ENCODE measurements at places on chromosomes 13 and 19. TPM values are rescaled to one million over a fixed set of nuclear protein-coding genes. Genes with fewer than 3 reads are reported as not detected.

- no peak overlapping the region for H3K4me3 ChIP-seq
- no peak for DNase-seq
- H3K27me3 ChIP-seq: no peaks in the 10 kb centered on the region
- H3K36me3 ChIP-seq: no peaks in the 10 kb centered on the region
- H3K27ac ChIP-seq: no peak overlapping the region
Observed at GRCh38 chr19:40791349-40791748, 7.6 kb upstream of the EGLN2 start.

Gene SHC2
- total RNA-seq: 99.2 TPM

Gene ZNF428
- 14.6 TPM for total RNA-seq

GRCh38 chr19:11984986-11985385 is 20.1 kb downstream of the ZNF763 start:
- H3K4me1 ChIP-seq: peaks cover 2% of the 10 kb centered on the region
- H3K4me3 ChIP-seq: no peak overlapping the region
- no peak for DNase-seq
- H3K27ac ChIP-seq: no peak overlapping the region
- no peaks in the 10 kb centered on the region for H3K36me3 ChIP-seq

DNA sequence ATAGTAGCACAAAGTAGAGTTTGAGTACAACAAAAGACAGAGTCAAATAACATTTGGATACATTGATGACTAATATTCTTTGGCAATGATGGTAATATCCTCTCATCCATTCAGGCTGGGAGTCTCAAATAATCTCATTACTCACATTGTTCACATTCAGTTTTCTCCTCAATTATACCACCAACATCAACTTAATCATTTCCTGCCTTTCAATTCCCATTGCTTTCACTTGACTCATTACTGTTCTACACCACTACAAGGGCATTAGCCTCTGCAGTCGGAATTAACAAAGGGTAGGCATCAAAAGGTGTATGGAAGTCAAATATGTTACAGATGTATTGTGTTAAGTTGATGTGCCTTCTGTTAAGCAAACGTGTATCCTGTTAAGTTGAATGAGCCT is 518.4 kb upstream of the SLITRK1 start:
- no peaks in the 10 kb centered on the region for H3K36me3 ChIP-seq
- DNase-seq: no peak
- H3K4me3 ChIP-seq: no peak overlapping the region
- no peaks in the 10 kb centered on the region for H3K27me3 ChIP-seq

- no peak for DNase-seq
- no peak overlapping the region for H3K4me3 ChIP-seq
- no peaks in the 10 kb centered on the region for H3K27me3 ChIP-seq
- no peak overlapping the region for H3K27ac ChIP-seq
Observed at GRCh38 chr13:90706631-90707030, 640.9 kb upstream of the MIR17HG start.

Gene IRGC
- total RNA-seq: not detected

DNA sequence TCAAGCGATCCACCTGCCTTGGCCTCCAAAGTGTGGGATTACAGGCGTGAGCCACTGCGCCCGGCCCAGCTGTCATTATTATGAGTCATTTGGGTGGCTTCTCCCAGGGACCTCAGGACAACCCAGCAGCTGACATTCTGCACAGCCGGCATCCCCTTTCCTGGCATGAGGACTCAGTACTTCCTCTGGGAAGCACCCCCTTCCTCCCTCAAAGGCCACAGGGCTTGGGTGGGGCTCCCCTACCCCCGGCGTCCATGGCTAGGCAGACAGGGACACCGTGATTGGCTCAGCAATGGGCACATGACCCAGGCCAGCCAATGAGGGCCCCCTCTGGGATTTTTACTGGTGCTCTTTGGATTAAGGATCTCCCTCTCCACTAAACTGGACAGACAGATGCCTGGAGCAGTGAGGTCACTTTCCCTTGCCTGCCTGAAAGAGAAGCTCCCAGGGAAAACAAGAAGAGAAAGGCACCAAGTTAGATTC is 6.0 kb downstream of the KANK2 start:
- H3K27me3 ChIP-seq: no peaks in the 10 kb centered on the region
- H3K36me3 ChIP-seq: peaks cover 10% of the 10 kb centered on the region
- H3K4me3 ChIP-seq: no peak overlapping the region

DNA sequence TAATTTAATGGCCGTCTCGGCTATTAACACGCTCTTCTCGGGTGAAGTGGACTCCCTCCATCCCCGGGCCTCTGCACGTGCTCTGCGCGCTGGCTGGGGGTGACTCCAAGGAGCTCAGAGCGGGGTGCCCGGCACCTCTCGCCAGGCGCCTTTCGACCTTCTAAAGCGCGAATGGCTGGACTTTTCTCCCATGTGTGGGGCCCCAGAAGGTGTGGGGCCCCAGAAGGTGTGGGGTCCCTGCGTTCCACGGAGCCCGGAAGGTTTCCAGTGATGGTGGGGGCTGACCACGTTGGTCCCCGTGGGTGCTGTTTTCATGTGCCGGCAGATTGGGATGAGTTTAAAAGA is 3.3 kb upstream of the ALOX5AP start:
- no peaks in the 10 kb centered on the region for H3K36me3 ChIP-seq
- H3K4me1 ChIP-seq: no peaks in the 10 kb centered on the region
- no peak overlapping the region for H3K27ac ChIP-seq
- no peak overlapping the region for H3K4me3 ChIP-seq

Gene PLK5
- total RNA-seq: not detected

- no peak overlapping the region for H3K27ac ChIP-seq
- peaks cover 3% of the 10 kb centered on the region for H3K36me3 ChIP-seq
- no peaks in the 10 kb centered on the region for H3K4me1 ChIP-seq
- no peak overlapping the region for H3K4me3 ChIP-seq
- DNase-seq: no peak
Observed at GRCh38 chr13:110677731-110678545, 28.0 kb downstream of the CARS2 start.

DNA sequence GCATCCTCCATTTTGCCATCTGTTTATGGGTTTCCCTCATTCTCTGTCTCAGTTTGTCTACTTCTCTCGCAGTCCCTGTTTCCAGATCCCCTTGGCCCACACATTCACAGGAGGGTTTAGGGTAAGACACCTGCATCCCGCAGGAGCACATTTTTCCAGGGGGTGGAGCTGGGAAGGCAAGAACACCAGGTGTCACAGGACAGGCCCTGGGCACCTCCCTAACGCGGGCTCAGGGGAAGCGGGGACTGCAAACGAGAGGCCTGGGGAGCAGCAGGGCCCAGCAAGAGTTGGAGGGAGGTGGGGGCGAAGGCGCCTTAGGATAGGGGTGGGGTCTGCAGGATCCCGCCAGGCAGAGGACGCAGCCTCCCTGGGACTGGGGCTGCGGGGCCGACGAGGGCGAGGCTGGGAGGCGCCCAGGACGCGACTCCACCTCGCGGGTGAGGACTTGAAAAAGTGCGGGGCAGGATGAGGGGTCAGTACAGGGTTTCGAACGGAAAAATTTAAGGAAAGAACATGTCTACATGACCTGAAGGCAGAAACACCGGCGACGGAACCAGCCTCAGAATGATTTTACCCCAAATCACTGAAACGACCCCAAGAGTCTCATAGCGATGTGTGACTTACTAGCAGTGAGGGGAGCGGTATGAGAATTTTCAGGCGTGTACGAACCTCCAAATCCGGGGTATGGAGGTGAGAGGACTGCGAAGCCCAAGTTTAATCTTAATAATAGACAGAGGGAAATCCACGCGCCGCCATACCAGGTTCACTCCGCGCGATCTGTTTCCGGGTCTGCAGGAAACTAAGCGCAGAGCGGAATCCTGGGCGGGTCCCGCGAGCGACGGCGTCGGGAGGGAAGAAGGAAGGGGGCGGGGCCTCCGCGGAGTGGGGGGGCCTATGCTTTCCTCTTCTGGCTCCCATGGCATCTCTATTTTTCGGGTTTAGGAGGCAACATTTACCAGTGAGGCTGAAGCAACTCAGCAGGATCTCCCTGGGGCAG is 7.1 kb upstream of the ERVV-2 start:
- no peaks in the 10 kb centered on the region for H3K27me3 ChIP-seq
- H3K36me3 ChIP-seq: no peaks in the 10 kb centered on the region
- peak overlapping the region; percentile 7 for H3K4me3 ChIP-seq
- no peak overlapping the region for H3K27ac ChIP-seq
- no peaks in the 10 kb centered on the region for H3K4me1 ChIP-seq
- peak; percentile 57 for DNase-seq

DNA sequence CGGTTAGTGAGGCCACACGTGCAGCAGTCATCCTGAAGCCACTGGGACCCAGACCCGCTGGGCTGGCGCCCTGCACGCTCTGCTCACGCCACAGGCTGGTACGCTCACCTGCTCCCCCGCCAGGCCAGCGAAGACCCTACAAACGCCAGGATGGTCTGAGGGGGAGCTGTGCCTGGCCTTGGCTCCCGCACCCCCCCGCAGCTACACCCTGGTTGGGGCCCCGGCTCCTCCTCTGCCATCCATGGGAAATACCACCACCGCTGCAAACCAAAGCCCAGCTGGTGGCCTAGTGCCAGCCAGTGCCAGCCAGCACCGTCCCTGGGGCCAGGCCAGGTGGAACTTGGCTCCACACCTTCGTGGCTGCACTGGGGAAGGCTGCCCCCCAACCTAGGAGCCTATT is 23.3 kb upstream of the CACTIN start:
- no peak overlapping the region for H3K4me3 ChIP-seq
- H3K27ac ChIP-seq: no peak overlapping the region
- H3K4me1 ChIP-seq: no peaks in the 10 kb centered on the region
- H3K27me3 ChIP-seq: no peaks in the 10 kb centered on the region

- DNase-seq: no peak
- no peak overlapping the region for H3K27ac ChIP-seq
- no peak overlapping the region for H3K4me3 ChIP-seq
- H3K27me3 ChIP-seq: no peaks in the 10 kb centered on the region
- no peaks in the 10 kb centered on the region for H3K36me3 ChIP-seq
- no peaks in the 10 kb centered on the region for H3K4me1 ChIP-seq
Observed at GRCh38 chr13:41145136-41145908, 12.7 kb upstream of the KBTBD6 start.

Gene CRX
- not detected for total RNA-seq

DNA sequence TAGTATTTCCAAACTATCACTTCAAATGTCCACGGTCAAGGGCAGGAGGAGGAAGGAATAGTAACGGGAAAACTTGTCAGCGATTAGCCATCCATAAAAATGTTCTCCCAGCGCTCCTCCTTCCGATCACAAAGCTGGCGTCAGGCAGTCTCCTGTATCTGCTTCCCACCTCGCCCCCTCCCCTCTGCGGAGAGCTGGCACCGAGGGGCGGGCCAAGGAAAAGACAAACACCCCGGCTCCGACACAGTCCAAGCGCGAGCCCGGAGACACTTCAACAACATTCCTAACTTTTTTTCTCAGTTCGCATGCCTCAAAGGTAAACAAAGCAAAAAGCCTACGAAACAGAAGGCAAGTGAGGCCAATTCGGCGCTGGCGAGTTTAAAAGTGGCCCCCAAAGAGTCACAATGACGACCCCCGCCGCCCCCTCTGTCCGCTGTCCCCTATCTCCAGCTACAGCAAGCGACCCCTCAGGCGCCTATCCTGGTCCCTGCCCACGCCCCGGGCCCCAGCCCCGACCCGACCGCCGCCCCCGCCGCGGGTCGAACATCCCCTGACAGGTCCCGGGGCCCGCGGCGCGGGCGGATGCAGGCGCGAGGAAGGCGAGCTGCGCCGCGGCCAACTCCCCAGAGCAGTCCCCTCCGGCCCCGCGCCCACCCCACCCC is 736 bp downstream of the SMAD9 start:
- H3K4me3 ChIP-seq: peak overlapping the region; percentile 43
- H3K4me1 ChIP-seq: no peaks in the 10 kb centered on the region
- DNase-seq: peak; percentile 23
- no peak overlapping the region for H3K27ac ChIP-seq

DNA sequence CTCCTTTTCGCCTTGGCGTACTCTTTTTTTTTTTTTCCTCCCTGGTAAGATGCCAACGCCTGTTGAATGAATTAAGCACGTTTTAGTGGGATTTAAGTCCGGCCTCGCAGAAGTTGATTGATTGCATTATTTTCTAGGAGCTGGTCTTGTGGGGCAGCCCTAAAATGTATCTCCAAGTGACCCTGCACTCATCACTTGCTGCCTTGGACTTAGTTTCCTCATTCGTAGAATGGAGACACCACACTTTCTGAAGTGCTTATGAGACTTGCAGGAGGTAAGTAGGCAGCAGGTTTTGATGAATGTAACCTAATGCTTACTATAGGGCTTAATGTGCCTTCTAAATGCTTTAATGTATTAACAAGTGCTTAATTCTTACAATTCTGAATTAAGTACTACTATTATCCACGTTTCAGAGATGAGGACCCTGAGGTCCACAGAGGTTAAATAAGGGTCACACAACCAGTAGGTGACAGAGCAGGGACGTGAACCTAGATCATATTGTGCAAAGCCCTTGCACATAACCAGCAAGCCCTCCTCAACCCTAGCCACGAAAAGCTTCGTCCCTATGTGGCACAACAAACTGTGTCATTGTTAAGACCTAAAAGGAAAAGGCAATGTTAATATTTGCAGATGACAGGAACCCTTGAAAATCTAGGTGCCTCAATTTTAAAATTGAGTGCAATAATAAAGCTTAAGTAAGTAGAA is 514 bp upstream of the ARGLU1 start:
- no peaks in the 10 kb centered on the region for H3K36me3 ChIP-seq
- DNase-seq: no peak
- H3K27ac ChIP-seq: peak overlapping the region; percentile 93
- H3K4me1 ChIP-seq: peaks cover 34% of the 10 kb centered on the region

Gene SYT5
- 1.2 TPM for total RNA-seq

DNA sequence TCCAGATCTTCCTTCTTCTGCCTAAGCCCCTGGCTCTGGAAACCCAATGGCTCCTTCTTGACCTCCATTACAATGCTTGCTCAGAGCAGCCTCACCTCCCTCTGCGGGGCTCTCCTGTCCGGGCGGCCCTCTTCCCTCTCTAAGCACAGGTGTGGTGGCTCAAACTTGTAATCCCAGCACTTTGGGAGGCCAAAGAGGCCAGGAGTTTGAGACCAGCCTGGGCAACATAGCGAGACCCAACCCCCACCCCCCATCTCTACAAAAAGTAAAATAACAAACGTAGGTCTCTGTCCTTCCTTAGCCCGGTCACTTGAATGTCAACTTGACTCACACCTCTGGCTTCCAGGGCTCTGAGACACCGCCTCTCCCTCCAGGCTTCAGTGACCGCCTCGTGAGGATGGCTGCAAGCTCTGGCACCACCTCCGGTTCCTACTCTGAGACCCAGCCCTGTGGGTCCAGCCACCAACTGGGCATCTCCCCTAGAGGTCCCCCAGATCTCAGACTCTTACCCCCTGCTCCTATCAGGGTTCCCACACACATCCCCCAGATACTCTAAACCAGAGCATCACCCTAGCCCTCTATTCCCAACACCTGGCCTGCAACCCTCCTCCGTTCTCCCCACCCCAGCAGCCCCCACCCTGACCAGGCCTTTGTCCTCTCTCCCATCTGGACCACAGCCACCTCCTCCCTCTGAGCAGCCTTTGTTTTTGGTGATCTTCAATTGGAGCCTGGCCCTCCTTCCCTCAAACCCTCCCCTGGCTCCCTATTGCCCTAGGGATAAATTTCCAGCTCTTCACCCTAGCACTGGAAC is 4.7 kb upstream of the TLE2 start:
- no peak overlapping the region for H3K27ac ChIP-seq
- H3K4me1 ChIP-seq: no peaks in the 10 kb centered on the region
- H3K36me3 ChIP-seq: no peaks in the 10 kb centered on the region
- H3K4me3 ChIP-seq: no peak overlapping the region

All from pancreas (tissue), 10 donors.